ENCODE measurements at places on chromosomes 11 and 22.

DNA sequence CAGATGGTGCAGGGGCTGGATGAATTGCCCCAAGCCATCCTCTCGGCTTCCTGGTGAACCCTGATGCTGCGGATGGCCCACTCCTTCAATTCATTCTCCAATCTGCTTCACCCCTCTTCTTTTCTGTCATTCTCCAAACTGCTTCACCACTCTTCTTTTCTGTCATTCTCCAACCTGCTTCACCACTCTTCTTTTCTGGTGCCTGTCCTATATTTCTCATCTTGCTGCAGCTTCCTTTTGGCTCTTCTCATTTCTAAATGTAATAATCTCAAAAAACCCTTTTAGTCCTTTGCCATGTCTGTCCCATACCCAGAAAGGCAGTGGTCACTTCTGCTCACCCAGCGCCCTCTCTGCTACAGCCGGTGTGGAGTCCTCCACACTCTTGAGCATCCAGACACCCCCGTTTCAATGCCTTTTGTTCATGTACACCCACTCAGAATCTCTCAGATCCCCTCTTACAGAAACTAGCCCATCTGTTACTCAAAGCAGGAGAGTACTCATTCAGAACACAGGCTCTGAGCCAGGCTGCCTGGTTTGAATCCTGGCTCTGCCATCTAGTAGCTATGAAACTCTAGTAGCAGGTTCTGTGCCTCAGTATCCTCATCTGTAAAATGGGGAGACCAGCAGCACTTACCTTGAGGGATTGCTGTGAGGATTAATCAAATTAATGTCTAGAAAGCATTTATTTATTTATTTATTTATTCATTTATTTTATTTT lies 14.9 kb downstream of the SERPIND1 start:
- no peak for DNase-seq

DNA sequence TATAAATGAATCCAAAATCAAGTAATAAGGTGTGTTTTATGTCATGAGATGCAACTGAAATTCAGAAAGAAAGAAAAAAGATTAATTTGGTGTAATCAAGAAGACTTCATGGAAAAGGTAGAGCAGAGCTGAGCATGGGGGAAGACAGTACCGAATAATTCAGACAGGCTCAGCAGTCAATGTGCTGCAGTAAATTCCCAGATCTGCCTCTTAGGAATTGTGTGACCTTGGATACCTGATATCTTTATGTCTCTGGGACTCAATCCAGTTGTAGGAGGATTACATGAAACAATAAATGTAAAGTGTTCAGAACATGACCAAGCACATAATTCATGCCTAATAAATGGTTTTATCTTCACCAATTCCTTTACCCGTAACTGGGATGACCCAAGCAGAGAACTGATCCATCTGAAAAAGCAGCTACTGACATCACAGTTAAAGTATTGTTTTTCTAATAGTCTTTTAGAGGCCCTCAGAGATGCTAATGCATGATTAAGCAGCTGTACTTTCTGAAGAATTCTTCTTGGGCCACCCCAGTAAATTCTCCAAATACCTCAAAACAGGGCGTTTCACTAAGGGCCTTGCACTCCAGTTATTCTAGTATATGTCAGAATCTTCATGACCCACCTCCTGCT lies 7.8 kb downstream of the MS4A12 start:
- DNase-seq = no peak

- no peak for DNase-seq
These were observed 2.5 kb downstream of the BDNF start for GRCh38 chr11:27697679-27698275.

GRCh38 chr11:108886660-108887009 lies 221.8 kb downstream of the DDX10 start:
- no peak for DNase-seq

GRCh38 chr22:22836635-22837034 lies 51.0 kb upstream of the IGLL5 start:
- peak; percentile 69 for DNase-seq

- DNase-seq = no peak
These were observed at the start of gene KREMEN1 for GRCh38 chr22:29072979-29073617. TSS of gene KREMEN1 (plus strand) at chr22:29073035. CDS start at chr22:29073131, 96 bp downstream.

DNA sequence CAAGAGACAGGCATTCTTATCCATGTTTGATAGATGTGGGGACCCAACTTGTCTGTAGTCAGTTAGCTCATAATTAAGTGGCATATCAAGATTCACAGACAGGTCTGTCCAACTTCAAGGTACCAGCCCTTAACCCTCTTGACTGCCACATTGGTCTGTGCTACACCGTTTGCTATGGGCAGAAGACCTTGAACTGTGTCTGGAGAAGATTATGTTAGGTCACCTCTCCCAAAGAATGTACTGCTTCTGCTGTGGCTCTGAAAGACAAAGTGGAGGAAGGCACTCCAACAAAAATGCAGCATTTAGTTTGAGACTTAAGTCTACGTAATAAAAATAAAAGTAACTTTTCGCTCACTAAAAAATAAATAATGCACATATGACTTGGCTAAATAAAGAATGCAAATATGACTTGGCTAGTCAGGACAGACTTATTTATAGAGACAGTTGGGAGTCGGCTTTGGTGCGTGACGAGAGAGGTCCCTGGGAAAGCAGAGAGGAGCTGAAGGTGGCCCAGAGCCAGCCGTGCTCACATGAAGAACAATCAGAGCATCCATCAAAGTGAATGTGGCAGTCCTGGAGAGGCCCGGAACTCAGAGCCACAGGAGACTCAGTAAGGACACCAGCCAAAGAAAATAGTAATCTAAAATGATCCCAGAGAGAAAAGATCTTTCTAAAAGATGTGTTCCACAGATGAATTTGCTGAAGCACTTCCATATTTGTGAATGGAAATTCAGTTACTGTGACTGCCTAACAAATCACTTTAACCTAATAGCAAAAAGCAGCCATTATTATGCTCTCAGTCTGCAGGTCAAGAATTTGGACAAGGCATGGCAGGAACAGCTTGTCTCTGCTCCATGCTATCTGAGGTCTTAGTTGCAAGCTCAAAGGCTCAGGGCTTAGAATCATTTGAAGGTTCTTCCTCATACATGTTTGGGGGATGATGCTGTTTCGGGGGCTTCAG lies 35.0 kb downstream of the CWC15 start:
- no peak for DNase-seq

DNA sequence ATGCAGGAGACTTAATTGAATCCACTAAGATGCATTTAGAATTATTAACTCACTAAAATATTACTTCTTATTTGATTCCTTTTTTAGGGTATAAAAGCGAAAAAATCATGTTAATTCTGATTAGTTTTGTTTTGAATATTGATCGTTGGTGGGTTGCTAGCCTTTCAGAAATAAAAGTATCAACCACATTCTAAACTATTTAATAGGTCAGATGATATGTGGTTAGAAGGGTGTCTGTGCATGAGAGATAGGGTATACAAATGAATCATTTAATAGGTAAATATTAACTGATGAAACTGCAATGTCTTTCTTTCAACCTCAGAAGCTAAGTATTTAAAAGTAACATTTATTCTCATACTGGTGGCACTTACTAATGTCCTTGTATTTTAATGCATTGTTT lies 515.1 kb downstream of the CNTN5 start:
- no peak for DNase-seq

GRCh38 chr11:70528046-70528793 lies 129.9 kb downstream of the CTTN start:
- no peak for DNase-seq
